ENCODE measurements at places on chromosomes 11 and 22.
A peak's percentile ranks its signal among the peaks of the same experiment; 100 is the strongest.

GRCh38 chr11:73950869-73951710 lies at the start of gene DNAJB13:
Gene DNAJB13, plus strand, starts transcription at chr11:73951026. Its CDS starts 44 bp downstream, at chr11:73951070.
- peak; percentile 33 for DNase-seq

- no peak for DNase-seq
Measured at GRCh38 chr11:117713538-117713991, 83.5 kb downstream of the DSCAML1 start.

DNA sequence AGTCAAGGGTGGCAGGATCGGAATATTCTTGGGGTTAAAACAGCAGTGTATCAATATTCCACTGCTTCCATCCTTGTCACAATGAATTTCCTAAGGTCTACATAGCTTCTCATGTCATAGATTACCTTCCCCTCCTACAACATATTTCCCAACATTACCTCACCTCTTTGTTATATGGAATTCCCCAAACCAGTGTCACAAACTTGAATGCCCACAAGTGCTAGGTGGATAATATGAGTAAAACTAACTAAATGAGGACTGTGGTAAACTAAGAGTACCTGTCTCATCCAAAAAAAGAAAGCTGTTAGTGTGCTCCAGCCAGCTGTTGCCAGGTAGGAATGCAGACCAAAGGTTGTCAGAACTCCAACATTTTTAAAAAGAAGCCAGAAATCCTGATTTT lies 17.0 kb upstream of the NUCB2 start:
- no peak for DNase-seq

DNA sequence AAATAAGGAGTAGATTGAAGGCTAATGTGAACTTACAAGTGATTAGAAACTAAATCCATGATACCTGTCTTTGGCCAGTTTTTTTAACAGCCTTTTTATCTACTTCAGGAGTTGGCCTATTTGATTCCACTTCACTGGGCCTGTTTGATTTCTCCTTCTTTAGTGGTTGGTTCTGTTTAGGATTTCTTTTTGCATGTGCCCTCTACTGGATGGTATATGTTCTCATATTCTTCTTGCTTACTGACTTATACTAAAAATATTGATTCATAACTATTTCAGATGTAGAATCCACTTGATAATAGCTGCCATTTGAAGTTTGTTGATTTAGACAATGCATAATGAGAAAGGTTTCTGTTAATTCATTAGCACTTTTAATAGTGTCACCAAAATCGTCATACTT lies 53.9 kb downstream of the USP47 start:
- no peak for DNase-seq

GRCh38 chr11:12694183-12694531 lies 19.9 kb downstream of the TEAD1 start:
- no peak for DNase-seq

DNA sequence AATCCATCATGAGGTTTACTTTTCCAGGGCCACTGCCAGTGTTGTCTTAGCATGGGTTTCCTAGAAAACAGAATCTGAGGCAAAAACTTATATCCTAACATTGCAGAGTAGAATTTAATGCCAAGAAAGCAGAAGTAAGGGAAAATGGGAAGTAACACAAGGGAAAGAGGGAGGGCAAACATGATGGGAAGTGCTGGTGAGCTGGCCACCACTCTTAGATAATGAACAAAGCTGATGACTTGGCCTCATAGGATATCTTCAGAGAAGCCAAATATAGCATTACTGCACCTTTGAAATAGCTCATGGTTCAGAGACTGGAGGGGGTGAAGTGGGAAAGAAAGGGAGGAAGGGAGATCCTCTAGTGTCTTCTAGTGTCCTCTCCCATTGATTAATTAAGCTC lies 24.8 kb upstream of the CALCB start:
- DNase-seq, result no peak

- DNase-seq, result no peak
Measured at GRCh38 chr11:76808996-76809395, 25.8 kb downstream of the TSKU start.

- DNase-seq, result no peak
Measured at GRCh38 chr11:46697303-46697702, 3.1 kb downstream of the ARHGAP1 start.

GRCh38 chr11:119188067-119188466 lies 2.8 kb downstream of the NHERF4 start:
- DNase-seq, result no peak

GRCh38 chr11:88303037-88303436 lies 34.5 kb downstream of the CTSC start:
- DNase-seq, result no peak

- no peak for DNase-seq
Measured at GRCh38 chr11:8273287-8273686, 9.6 kb upstream of the LMO1 start.

GRCh38 chr22:36419177-36419911 lies 31.6 kb upstream of the MYH9 start:
- no peak for DNase-seq

GRCh38 chr22:50004918-50005317 lies 7.6 kb downstream of the IL17REL start:
- DNase-seq, result no peak

- DNase-seq, result no peak
Measured at GRCh38 chr11:43989162-43989981, 46.9 kb downstream of the C11orf96 start.

DNA sequence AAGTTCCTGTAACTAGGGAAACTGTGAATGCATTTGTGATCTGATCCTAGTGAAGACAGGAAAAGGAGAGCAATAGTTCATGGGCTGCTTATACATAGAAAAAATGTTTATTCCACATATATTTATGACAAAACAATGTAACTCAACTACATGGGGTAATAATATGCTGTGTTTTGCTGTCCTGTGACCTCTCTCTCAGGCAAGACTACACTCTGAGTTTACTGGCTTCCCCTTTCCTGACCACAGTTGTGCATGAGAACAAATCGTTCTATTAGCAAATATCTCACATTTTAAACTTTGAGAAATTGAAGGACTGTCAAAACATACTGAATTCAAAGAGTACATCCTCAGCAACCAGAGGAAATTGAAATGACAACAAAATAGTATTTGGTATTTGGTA lies 161.9 kb upstream of the TRPC6 start:
- no peak for DNase-seq

DNA sequence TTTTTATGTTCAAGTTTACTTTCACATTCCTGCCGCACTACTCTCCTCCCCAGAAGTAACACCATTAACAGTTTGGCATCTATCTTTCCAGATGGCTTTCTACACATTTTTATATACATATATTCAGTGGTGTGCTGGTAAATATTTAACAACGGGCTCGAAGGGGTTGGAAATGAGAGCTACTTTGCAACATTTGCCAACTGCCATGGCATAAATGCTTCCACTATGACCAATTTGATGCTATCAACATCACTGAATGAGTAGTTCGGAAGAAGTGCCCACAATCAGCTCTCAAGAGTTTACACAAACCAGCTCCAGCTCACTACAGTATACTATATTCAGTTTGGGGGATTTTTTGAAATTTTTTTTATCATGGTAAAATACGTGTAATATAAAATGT lies 55.2 kb downstream of the RELT start:
- no peak for DNase-seq

- DNase-seq, result no peak
Measured at GRCh38 chr11:95404370-95404769, 173.4 kb upstream of the SESN3 start.

DNA sequence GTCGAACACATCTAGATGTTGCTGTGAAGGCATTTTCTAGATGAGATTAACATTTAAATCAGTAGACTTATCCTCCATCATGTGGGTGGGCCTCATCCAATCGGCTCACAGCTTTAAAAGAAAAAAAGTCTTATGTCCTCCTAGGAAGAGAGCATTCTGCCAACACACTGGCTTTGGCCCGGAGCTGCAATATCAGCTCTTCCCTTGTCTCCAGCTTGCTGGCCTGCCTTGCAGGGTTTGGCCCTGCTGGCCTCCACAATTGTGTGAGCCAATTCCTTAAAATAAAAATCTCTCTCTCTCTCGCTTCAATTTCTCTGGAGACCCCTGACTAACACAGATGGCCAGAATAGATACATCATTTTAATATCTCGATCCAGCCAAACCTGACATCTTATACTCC lies 13.1 kb upstream of the ABCC8 start:
- no peak for DNase-seq

DNA sequence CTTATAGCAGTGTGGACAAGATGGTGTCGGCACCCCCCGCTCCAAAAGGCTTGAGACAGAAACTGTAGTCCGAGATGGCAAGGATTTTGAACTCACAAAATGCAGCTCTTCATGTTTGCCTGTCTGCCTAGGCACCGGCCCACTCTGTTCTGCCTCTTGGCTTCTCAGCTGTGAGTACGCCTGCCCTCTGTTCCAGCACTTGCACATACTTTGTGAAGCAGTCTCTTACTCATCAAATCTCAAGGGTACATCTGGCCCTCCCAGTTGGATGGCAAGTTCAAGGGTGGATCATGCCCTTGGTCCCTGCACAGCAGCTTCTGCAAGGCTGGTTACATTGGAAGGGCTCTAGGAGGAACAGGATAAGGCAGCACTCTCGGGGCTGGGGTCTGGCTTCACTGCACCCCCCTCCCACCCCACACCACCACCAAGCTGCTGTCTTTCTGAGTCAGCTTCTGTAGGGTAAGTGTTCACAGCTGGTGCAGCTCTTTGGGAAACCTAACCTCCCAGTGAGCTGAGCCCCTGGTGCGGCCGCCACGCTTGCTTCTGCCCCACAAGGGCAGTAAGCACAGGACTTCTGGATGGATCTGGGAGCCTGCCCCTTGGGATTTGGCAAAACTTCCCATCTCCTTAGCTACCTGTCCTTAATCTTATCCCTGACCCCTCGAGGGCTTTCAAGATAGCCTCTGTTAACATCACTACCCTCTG lies 37.2 kb downstream of the FAM83F start:
- DNase-seq, result no peak

- DNase-seq, result no peak
Measured at GRCh38 chr11:62487738-62488551, 58.7 kb downstream of the AHNAK start.

GRCh38 chr11:77557553-77557952 lies 32.2 kb upstream of the AQP11 start:
- no peak for DNase-seq

DNA sequence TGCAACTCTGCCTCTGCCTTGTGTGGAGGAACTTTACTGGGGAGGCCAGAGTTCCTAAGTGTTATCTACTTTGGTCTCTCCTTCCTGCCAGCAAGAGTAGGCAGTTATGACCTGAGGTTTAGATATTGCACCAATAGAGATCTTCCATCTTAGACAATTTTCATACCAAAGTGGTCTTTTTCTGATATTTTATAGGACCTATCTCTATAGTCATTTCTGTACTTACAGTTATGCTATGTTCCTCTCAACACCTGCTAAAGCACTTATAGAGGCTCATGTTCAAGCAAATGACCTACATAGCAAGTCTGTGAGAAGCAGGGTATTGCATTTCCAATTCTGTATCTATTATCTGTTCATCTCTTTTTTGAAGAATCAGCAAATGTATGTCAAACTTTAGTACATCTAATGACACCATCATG lies 80.8 kb downstream of the HORMAD2 start:
- no peak for DNase-seq

DNA sequence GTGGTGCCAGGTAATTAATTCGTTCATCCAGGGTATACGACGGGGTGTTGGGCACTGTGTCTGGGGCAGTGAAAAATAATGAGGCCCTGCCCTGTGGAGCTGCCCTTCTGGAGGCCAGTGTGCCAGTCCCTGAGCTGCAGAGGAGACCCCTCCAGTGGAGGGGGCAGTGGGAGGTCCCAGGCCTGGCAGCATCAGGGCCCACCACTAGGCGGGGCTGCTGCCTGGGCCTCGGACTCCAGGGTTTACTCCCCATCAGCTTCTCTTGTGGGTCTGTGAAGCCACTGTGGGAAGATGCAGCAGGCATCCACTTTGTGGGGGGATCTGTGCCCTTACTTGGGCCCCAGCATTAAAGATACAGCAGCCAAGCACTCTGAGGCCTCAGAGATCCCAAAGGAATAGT lies 17.4 kb upstream of the TMPRSS6 start:
- no peak for DNase-seq

DNA sequence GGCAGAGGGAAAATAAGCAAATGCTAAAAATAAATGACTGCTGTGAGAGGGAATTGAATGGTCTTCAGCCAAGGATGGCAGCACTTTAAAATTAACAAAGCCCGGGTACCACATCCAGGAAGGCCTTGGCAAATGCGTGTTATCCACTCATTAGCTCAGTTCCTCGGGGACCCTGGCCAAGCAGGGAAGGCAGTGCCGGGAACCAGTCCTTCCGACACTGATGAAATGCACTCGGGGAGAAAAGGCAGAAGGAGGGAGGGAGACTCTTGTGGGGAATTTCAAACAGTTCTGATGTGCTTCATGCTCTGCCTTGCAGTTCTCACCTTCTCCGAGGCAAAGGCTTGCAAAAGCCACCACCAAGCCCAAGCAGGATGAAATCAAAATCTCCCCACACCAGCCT lies 38.3 kb downstream of the CLPB start:
- no peak for DNase-seq

GRCh38 chr11:128684549-128685401 lies 9.1 kb upstream of the FLI1 start:
- DNase-seq, result no peak

DNA sequence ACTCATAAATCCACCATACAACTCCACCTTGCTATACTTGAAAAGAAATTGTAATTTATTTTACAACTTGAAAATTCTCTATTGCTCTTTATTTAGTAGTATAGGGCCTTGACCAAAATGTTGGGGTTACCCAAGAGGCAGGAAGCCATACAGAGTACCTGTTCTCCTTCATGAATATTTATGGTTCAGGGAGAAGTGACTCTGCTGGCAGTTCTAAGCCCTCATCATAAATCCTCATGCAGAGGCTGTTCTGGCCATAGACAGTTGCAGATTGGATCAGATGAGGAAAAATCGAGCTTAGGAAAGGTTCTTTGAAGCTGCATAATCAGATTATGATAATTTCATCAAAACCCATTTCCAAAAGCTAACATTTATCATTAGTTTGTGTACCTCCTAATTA lies 449.4 kb upstream of the TENM4 start:
- no peak for DNase-seq

DNA sequence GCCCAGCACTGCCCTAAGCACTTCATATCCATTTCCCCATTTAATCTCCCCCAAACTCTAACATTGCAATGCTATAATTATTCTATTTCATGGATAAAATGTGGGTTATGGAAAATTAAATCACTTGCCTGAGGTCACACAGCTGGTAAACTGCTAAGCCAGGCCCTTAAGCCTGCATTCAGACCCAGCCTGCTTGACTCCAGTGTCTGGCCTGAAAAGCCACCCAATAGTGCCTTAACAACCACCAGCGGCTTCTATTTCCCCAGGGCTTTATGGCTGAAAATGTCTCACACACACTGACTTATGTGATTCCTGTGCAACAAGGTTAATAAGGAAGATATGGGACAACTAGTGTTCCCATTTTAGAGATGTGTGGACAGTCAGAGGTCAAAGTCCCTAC lies 178.5 kb upstream of the SNX19 start:
- DNase-seq, result no peak

DNA sequence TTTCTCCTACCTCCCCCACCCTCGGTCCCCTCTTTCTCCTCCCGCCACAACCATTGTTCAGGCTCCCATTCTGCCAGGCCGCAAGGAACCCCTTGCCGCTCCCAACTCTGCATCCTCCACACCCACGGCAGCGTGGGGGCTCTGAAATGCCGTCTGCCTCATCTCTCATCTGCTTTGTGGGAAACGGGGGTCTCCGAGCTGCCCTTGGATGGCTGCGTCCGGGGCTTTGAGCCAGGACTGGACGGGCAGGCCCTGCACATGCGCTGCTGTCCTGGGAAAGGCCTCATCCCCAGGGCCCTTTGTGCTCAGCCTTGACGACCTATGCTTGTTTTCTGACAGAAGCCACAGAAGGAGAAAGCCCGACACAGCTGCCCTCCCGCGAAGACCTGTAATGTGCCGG lies 8.5 kb downstream of the CRELD2 start:
- no peak for DNase-seq
